ENCODE measurements at places on chromosomes 16 and 17.

- DNase-seq, result no peak
These were observed 9.4 kb downstream of the SNX20 start for GRCh38 chr16:50671644-50672260.

DNA sequence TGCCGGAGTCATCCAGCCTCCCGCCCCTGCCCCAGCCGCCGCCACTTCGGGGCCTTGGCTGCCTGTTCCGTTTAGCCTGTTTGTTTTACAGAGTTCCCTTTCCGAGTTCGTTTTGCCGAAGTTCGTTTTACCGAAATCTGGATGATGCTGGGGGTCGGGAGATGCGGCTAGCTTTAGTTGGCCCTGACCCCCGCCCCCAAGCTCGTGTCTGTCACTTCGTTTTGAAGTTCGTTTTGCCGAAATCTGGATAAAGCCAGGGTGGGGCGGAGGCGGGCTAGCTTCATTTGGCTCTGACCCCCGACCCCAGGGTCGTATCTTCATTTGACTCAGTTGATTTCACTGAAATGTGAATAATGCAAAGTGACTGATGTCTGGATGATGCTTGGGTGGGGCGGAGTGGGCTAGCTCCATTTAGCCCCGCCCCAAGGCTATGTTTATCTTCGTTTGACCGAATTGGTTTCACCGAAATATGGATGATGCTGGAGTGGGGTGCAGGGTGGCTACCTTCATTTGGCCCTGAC is 591 bp downstream of the PSMD7 start:
- no peak for DNase-seq

GRCh38 chr16:87033541-87034300 is 283.5 kb downstream of the C16orf95 start:
- no peak for DNase-seq

DNA sequence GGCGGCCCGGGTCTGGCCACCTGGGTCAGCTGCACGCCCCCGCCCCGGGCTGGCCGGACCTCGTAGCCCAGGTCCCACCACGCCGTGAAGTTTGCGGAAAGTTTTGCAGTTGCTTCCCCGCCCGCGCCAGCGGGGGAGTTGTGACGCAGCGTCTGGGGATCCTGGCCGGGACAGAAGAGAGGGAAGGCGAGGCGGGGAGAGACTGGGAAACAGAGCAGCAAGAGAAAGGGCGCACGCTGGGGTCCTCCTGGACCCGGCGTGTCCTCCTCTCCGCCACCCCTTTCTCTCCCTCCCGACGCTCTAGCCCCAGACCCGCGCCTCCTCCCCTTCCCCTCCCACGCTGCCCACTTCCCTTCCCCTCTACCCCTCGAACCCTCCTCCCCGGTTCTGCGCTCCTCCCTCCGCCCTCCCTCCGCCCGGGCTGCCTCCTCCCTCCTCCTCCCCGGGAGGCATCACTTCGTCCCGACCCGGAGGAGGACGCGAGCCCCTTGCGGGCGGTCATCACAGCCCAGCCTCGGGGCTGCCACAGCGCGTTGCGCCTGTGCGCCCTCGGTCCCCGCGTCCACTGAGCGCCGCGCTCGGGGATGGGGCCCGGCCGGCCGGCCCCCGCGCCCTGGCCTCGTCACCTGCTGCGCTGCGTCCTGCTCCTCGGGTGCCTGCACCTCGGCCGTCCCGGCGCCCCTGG is at the start of gene MRC2:
Gene MRC2, plus strand, starts transcription at position 452 of the 685 bp plus-strand sequence. Its CDS starts 133 bp downstream, at position 585.
- DNase-seq, result no peak

DNA sequence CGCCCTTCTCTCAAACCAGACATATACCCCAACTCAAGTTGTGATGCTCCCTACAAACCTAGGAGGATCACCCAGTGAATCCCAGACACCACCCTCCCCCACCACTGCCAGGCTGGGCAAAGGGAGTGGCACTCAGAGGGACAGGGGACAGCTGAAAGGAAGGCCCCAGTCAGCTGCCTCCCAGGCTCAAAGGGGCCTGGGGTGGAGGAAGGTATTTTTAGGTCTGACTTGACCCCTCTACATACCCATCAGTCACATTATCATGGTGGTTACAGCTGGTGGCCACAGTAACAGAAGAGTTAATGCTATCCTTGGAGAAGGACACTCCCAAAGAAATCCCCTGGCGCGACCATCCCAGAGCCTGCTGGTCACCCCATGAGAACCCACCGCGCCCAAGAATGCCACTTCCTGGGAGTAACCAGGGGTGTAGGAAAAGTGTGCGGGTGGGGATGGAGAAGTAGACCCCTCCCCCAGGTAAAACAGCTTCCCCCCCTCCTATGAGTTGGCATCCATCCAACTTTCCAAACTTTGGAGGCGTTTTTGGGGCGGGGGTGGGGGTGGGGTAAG is 1.1 kb downstream of the CACNB1 start:
- DNase-seq, result no peak

Measured in cerebellar nuclear complex (tissue), 1 donor.